NCI-H774 (cell line): ENCODE measurements at places on chromosomes 4 and X.

DNA sequence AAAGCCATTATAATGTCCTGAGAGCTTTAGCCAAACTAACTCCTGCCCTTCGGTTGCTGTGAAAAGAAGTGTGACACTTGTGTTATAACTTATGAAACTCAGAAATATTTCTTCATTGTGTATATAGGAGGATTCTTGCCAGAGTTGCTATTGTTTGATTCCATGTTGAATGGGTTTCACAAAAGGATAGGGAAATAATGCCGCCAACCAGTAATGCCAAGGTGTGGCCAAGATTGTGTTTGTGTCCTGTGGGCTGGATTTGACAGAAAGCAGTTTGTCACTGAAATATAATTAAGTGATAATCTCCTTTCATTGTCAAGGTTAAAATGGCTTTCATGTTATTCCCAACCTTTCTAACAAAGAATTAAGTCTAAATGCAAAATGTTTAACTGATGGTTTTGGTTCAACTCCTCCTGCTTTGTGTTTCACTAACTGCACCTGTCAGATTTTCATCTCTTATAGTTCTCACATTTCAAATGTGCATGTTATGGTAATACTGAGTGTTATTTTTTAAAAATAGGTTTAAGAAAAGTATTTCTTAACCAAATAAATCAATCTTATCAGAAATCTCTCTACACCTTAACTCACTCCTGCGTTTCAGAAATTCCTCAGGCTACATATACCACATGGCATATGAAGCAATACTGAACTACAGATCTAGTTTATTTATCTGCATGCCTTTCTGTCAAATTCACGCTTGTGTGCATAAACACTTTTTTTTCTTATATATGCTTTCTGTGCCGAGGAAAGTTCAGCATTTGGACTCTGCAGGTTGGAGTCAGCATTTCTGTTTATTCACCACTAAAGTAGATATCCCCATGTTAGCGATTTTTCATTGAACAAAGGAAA is at the start of gene CLDN22:
TSS of gene CLDN22 (minus strand) at position 66 of the 849 bp plus-strand sequence. CDS start at position 8, 58 bp downstream.
- no peak for DNase-seq

GRCh38 chrX:40878766-40879165 is 143.4 kb upstream of the MED14 start:
- no peak for DNase-seq

DNA sequence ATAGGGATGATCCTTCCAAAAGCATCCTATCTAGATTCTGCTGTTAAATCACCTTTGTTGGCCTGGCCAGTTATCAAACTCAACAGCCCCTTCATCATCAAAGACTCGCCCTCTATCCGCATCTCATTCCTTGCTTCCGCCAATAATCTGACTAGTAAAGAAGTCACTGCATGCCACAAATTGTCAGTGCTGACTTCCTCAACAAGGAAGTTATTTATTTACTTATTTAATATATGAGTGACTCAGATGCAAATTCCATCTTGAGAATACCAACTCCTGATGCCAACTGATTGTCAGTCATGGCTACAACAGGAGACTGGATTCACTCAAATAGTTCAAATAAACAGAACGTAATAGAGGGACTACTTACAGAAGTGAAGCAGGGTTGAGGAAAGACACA is 283.8 kb downstream of the TRIML1 start:
- DNase-seq, result no peak

- no peak for DNase-seq
Measured at GRCh38 chr4:101865501-101866062, 75.1 kb downstream of the BANK1 start.

DNA sequence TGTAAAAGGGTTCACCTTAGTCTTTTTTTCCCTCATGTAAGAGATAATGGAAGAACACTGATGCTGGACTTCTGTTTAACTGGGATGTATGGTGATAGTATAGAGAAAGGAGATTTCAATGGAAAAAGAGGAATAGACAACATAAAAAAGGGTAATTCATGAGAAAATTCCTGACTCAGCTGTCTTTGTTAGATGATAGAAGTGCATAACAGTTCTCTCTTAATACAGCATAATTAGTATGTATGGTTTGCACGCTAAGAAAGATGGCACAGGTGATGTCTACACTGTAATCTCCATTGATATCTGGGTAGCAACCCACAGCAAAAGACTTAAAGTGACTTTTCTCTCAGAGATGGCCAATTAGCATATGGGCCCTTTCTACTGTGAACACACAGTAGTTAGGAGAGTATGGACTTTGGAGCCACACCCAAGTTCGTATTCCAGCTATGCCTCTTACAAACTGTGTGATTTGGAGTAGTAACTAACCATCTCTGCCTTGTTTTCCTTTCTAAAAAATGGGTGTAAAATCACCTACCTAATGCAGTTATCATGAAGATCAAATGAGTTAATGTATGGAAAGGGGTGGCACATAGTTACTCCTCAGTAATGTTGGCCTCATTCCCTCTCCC is 149.3 kb downstream of the PDE5A start:
- no peak for DNase-seq

GRCh38 chrX:115183980-115184379 is 5.2 kb upstream of the RBMXL3 start:
- no peak for DNase-seq

- no peak for DNase-seq
Measured at GRCh38 chr4:17597517-17597916, 16.9 kb upstream of the MED28 start.

DNA sequence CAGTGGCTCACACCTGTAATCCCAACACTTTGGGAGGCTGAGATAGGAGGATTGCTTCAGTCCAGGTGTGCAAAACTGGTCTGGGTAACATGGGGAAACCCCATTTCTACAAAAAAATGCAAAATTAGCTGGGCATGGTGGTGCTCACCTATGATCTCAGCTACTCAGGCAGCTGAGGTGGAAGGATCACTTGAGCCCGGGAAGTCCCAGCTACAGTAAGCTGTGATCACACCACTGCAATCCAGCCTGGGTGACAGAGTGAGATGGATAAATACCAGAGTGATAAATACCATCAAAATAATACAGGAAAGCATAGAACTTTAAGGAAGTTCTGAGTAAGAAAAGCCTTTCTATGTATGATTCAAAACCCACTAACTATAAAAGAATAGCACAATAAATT is 52.8 kb downstream of the LRBA start:
- DNase-seq, result no peak

GRCh38 chrX:69195192-69195591 is 29.9 kb upstream of the PJA1 start:
- DNase-seq, result no peak

GRCh38 chr4:128813965-128814364 is 4.5 kb downstream of the JADE1 start:
- no peak for DNase-seq

GRCh38 chr4:151772274-151772673 is 11.5 kb upstream of the GATB start:
- no peak for DNase-seq

DNA sequence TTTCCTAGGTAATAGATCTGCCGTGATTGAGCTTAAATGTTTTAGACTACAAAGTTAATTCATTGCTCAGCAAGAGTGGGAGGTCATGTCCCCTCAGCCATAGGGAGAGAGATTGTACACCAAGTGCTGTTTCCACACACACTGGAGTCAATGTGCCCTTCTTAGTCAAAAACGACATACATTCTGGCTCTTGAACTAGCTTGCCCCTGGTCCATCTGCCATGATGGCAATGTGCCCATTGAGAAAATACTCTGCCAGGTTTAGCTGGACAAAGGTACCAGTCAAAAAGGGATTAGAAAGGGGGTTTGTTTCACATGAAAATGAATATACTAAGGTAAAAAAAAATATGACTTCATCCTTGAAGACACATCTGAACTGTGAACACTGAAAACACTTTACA is 377.1 kb upstream of the ADGRL3 start:
- no peak for DNase-seq

DNA sequence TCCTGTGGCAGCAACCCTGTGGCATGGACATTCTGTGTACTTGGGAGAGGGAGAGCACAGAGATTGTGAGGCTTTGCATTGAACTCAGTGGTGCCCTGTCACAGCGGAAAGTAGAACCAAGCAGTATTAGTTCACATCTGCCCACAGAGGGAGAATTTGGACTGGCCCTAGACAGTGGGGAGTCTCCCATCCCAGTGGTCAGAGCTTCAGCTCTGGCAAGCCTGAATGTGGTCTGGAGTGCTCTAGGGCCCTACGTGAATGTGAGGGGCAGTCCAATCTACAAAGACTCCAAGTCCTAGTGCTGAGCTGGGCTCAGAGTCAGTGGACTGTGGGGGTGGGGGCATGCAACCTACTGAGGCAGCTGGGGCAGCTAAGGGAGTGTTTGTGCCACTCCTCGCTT is 34.8 kb downstream of the ZIC3 start:
- DNase-seq, result no peak

GRCh38 chrX:130728208-130728607 is 174.8 kb downstream of the ENOX2 start:
- DNase-seq, result no peak

DNA sequence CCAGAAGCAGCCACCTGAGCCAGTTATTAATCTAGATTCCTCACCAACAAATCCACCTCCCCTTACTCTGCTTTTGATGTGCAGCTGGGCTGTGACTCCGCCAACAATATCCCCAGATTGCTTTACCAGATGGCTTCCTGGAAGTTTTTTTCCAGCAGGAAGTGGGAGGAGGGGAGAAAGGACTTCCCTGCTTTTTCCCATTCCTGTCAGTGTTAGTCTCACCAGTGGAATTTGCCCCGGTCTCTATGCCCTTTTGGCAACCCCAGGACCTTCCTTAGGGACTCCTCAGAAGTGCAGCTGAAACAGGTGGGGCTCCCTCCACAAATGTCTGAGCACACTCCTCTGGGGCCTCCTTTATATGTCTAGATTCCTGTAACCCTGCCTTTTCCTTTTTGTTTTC is 465.2 kb upstream of the IGFBP7 start:
- DNase-seq, result no peak

- DNase-seq, result no peak
Measured at GRCh38 chr4:185343726-185344581, 51.8 kb downstream of the LRP2BP start.

GRCh38 chr4:5784021-5784420 is 73.0 kb downstream of the EVC start:
- DNase-seq, result no peak

GRCh38 chr4:8303081-8303480 is 33.5 kb downstream of the HTRA3 start:
- no peak for DNase-seq

DNA sequence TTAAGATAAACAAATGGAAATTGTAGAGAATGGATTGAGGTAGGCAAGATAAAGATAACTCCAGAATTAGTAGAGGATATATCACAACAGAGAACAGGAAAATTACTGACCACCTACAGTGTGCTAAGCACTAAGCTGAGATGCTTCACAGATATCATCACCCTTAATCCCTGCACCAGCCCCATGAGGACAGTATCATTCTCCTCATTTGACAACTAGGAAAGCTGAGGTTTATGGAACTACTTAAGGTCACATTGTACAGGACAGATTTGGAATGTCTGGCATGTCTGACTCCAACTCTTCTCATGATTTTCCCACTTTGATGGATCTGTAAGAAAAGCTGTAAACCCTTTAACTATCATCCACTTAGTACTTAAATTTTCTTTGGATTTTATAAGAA is 95.5 kb downstream of the CASK start:
- DNase-seq, result no peak

DNA sequence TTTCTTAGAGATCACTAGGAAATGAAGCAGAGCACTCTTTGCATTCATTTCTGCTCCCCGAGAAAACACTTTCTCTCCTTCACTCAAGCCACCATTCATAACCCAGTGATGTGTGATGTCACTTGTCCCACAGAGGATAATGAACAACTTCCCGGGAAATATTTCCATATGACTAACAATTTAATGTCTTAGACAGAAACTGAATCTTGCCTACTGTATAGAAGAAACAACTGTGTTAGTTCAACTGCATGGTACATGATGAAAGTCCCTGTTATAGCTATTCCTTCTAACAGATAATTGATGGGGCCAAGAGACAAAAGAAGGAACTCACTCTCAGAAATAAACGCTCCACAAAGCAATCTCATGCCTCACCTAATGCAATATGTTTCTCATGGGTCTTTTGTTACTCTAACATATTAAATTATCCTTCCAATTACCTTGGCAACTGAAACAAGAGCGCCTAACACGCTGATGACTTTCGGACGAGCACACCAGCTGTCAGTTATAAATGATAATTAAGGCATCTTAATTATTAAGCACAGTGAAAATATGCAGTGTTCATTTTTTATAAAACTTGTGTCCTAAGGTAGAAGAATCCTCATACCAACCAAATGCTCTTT is 113.7 kb upstream of the TLR3 start:
- no peak for DNase-seq

GRCh38 chr4:113080050-113080449 is 30.6 kb downstream of the ANK2 start:
- no peak for DNase-seq

DNA sequence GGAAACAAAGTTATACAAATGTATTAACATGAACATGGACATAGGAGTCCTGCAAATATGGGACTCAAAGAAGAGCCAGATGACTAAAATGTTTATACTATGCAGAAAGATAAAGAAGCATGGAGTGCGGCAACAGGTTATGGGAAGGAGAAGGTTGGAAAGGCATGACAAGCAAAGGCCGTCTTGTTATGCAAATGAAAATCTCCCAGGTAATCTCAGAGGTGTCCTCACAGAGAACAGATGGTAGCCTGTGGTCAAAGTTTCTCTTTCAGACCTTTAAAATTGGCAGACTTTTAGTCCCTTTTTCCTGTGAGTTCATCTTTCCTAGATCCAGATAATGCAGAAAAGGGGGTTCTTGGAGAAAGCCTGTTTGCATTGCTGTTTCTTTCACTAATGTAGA is 116.4 kb upstream of the BEND4 start:
- DNase-seq, result no peak

- DNase-seq, result no peak
Measured at GRCh38 chrX:67607466-67607865, 63.6 kb downstream of the AR start.

DNA sequence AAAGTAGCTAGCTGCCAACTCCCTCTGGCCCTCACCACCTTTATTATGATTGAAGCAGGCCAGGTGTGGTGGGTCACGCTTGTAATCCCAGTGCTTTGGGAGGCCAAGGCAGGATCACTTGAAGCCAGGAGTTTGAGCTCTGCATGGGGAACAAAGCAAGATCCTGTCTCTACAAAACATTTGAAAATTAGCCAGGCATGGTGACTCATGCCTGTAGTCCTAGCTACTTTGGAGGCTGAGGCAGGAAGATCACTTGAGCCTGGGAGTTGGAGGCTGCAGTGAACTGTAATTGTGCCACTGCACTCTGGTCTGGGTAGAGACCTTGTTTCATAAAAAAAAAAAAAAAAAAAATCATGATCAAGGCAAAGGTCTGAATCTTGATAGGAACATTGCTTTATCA is 467.0 kb upstream of the DIPK2B start:
- no peak for DNase-seq

DNA sequence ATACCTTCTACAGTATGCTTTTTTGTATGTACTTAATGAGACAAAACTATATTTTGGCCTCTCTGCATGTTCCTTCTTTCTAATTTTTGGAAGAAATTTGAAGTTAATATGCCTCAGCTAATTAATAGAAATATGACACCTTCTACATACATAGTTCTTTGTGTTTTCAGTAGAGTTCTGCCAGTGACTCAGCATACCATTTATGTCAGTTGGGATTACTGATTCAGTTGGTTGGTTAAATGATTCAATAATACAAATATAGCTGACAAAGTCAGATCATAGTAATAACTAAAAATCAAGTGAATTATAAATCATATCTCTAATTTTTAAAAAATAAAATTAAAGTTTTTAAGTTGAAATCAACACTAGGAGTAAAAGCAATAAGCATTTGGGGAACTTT is 16.8 kb downstream of the BTC start:
- DNase-seq, result no peak
